DMS 273 treated with DMSO at 0.1 percent for 48 hours (cell line): ENCODE measurements at places on chromosomes 12 and 14.

- DNase-seq, result no peak
These were observed 10.4 kb downstream of the DCTN2 start for GRCh38 chr12:57536597-57536942.

DNA sequence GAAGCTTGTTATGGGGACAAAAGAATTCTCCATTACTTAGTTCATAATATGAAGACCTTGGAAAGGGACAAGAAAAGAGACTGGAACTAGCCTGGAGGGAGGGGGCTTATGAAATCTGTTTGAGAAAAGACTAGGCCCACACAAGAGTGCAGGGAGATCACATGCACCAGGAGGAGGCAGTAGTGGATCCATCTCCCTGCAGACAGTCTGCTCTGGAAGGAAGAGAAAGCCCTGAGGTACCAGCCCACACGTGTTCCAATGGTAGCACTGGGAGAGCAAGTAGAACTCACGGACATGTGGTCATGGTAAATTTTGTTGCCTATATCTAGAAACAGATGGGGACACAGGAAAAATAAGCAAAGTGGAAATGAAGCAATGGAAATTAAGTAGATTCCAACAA lies 445.4 kb downstream of the SOX5 start:
- DNase-seq, result no peak

DNA sequence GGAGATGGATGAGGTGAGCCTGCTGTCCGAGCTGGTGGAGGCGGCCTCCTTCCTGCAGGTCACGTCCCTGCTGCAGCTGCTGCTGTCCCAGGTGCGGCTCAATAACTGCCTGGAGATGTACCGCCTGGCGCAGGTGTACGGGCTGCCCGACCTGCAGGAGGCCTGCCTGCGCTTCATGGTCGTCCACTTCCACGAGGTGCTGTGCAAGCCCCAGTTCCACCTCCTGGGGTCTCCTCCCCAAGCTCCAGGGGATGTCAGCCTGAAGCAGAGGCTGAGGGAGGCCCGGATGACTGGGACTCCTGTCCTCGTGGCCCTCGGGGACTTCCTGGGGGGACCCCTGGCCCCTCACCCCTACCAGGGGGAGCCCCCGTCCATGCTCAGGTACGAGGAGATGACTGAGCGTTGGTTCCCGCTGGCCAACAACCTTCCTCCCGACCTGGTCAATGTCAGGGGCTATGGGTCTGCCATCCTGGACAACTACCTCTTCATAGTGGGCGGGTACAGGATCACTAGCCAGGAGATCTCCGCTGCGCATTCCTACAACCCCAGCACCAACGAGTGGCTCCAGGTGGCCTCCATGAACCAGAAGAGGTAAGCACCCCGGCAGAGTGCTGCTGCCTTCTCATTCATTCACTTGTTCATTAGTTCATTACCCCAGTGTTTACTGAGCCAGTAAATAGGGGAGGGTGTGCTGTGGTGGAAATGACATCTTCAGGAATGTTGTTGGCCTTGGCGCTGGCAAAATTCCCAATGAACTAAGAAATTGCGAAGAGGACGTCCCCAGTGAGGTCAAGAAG lies 774 bp upstream of the MANSC4 start:
- DNase-seq, result no peak

GRCh38 chr14:65434216-65434850 lies 21.8 kb downstream of the FUT8 start:
- DNase-seq, result no peak

- DNase-seq, result no peak
These were observed 126.9 kb upstream of the KRAS start for GRCh38 chr12:25377469-25378177.

GRCh38 chr12:124862768-124863415 lies 772 bp downstream of the SCARB1 start:
- no peak for DNase-seq

GRCh38 chr12:85440271-85440670 lies 160.3 kb downstream of the ALX1 start:
- no peak for DNase-seq

DNA sequence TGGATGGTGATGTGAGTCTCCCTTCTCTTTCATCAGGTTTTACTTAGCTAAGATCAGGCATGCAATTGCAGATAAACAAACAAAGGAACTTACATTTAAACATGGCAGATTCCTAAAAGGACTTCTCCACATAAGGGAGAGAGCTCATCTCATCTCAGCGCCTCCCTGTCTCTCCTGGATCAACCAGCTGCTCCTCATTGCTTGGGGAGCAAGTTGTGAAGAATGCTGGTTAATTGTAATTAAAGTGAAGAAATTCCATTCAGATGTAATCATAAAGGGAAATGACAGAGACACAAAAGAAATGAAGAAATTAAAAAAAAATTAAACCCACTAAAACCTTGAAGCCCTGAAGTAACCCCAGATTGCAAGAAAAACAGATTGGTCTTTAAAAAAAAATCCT lies 104.4 kb upstream of the DIO2 start:
- DNase-seq, result no peak

- DNase-seq, result no peak
These were observed 183.4 kb downstream of the SLC25A21 start for GRCh38 chr14:36988989-36989388.

- DNase-seq, result no peak
These were observed 20.1 kb downstream of the BICD1 start for GRCh38 chr12:32126720-32127119.

GRCh38 chr12:109033239-109034196 lies 12.7 kb upstream of the SVOP start:
- peak; percentile 1 for DNase-seq

- no peak for DNase-seq
These were observed 11.3 kb upstream of the KCNMB4 start for GRCh38 chr12:70354787-70355186.

DNA sequence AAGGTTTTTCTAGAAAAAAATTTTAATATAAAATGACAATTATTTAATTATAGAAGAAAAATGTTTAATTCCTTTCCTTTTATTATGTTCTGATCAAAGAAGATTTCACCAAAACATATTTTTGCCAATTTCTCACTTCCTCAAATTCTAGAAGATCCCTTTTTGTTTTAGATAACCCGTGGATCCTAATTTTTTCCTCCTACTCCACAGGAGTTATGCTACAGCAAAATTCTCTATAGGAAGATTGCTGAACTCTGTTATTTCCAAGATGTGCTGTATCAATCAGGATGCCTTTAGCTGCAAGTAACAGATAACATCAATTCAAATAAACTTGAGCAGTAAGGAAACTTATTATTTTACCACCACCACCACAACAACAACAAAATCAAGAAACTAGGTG lies 3.8 kb upstream of the SNX6 start:
- DNase-seq, result no peak

- no peak for DNase-seq
These were observed 7.7 kb downstream of the DCTN2 start for GRCh38 chr12:57539134-57539768.

DNA sequence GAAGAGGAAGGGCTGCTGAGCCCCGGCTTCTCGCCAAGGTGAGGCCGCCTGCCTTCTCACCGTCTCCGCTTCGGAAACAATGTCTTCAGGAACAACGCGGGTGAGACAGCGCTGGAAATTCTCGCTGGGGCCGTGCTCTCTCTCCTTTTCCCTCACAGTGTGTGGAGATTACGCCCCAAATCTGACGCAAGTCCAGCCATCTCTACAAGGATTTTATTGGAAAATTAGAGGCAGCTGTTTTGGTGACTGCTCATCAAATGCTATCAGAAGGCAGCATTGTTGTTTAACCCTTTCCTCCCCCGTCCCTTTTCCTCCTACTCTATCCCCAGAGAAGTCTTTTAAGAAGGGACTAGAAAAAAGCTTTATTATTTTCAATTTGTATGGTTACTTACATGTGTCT lies 53.5 kb downstream of the PIWIL1 start:
- DNase-seq, result no peak

DNA sequence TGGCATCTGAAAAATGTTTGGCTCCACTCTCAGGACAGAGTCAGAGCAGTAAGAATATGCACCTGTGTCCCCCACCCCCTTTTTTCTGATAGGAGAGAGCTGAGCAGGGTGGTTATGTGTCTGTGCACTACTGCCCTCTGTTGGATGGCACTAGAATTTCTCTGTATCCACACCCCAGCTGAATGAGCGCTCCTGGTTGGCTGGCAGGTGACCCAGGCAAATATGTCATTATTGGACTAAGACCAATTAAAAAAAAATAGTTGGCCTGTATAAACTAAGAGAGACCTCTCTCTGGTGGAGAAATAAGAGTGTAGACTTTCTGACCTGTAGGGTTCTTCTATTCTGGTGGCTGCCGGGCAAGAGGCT lies 107.0 kb downstream of the PTCSC3 start:
- peak; percentile 4 for DNase-seq
